ENCODE measurements at places on chromosomes 2 and 18.

DNA sequence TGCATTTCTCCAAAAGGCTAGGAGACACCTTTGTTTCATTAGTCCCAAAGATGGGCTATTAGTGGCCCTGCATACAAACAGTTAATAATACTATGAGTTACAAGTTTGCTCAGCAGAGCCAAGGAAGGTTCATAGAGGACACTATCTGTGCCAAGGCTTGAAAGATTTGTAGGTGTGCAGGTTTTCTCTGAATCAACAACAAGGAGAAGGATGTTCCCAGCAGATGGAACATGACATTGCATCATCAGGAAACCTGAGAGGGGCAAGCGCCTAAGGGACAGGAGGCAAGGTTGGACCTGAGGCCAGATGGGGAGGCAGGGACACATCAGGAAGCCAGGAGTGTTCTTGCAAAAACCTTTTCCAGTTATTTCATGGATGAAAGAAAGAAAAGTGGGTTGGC lies 35.4 kb upstream of the STK17B start:
- peak; percentile 99 for DNase-seq

GRCh38 chr2:96115631-96116423 lies 544 bp downstream of the ADRA2B start:
- DNase-seq, result no peak

- DNase-seq, result no peak
Observed at GRCh38 chr2:51013933-51014526, 17.9 kb downstream of the NRXN1 start.

GRCh38 chr2:108220942-108221541 lies 18.7 kb upstream of the SULT1C3 start:
- DNase-seq, result no peak

DNA sequence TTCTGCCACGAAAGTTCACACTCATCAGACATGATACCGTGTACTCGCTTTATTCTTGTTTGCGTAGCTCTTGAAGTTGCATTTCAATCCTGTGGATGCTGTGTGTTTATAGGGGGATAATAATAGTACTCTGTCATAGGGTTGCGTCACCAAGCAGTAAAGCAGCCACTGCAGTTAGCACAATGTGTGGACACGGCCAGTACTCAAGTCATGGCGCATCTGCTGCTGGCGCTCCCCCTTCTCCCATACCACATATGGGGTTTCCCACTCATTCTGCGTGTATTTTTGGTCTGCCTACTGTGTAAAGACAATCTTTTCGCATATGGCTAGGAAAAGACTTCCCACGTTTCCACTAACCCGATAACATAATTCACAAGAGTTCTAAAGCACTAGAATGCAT lies 2.1 kb upstream of the ZBTB14 start:
- no peak for DNase-seq

DNA sequence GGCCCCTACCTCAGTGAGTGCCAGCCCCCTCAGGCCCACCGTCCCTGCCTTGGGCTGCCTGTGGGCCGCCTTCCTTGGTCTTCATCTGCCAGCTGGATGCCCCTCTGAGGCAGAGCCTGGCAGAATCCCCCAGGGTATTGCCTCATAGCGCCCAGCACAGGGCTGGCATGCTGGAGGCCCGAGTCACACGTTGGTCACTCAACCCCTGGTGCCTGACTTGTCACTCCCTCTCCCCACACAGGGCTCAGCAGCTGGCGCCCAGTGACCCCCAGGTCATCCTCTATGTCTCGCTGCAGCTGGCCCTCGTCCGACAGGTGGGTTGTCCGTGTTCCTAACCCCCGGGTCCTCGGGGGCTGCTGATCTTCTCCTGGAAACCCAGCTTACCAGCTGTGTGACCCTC lies 108.4 kb upstream of the MCFD2 start:
- no peak for DNase-seq

DNA sequence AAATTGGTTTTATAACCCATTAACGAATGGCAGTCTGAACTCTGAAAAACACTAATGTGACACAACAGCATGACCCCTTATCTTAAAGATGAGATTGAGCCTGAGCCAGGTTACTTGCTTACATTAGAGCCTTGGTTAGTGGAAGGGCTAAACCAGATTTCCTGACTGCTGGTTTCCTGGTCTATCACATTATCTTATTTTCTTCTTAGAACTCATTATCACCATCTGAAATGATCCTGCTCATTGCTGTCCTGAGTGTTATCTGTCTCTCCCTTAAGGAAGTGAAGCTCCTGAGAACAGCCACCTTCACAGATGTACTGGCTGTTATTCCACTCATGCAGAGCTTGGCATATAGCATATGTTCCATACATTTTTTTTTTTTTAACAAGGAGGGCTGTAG lies 9.0 kb upstream of the NRP2 start:
- no peak for DNase-seq
